NT2/D1 (cell line): ENCODE measurements at places on chromosomes 4 and X.
A peak's percentile ranks its signal among the peaks of the same experiment; 100 is the strongest.

- no peak for DNase-seq
Observed at GRCh38 chr4:85866508-85866907, 391.6 kb downstream of the ARHGAP24 start.

GRCh38 chr4:136277741-136278140 is 1254.6 kb downstream of the PCDH18 start:
- DNase-seq = no peak

GRCh38 chrX:73799888-73800287 is 236.9 kb downstream of the CHIC1 start:
- DNase-seq = no peak

DNA sequence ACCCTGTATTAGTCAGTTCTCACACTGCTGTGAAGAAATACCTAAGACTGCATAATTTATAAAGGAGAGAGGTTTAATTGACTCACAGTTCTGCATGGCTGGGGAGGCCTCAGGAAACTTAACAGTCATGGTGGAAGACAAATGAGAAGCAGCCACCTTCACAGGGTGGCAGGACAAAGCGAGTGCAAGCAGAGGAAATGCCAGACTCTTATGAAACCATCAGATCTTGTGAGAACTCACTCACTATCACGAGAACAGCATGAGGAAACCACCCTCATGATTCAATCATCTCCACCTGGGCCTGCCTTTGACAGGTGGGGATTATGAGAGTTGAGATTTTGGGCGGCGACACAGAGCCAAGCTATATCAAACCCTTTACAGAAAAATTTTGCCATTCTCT is 722.4 kb downstream of the RAB28 start:
- no peak for DNase-seq

- DNase-seq = no peak
Observed at GRCh38 chrX:121975671-121976070, 928.3 kb downstream of the GLUD2 start.

DNA sequence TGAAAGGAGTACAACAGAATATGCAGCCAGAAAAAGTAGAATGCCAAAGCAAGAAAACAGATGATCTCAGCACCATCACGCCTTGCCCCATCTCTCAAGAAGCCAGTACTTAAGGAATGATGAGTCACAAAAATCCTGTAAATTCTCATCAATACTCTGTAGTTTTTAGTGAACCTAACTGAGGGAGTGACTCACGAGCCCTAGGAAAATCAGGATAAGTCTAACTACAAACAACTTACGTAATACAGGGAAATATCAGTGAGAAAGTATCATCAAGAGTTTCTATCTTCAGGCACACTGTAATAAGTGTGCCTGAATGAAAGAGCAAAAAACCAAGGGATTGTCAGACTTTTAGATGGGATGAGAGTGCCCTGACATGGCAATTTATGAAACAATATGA is 644.4 kb downstream of the STPG2 start:
- DNase-seq = no peak

- DNase-seq = no peak
Observed at GRCh38 chr4:135770505-135770904, 1568.9 kb upstream of the PABPC4L start.

DNA sequence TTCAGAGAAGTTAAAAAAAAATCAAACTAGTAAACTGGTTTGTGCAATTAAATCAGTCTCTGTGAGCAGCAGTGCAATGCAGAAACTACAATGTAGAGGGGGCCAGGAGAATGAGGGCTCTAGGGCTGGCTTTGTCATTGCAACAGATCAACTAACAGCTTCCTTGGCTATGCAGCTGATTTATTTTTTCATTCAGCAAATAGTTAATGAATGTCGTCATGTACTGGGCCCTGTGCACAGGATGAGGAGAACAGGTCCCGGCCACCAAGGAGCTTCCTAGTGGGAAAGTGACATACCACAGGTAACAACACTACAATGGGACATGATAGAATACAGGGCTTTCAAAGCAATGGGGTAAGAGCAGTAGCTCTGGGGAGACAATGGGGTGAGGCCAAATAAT is 190.1 kb downstream of the NSUN7 start:
- no peak for DNase-seq

GRCh38 chr4:188911199-188911598 is 772.0 kb downstream of the TRIML1 start:
- DNase-seq = no peak

- DNase-seq = no peak
Observed at GRCh38 chrX:146454363-146454762, 355.2 kb upstream of the CXorf51B start.

DNA sequence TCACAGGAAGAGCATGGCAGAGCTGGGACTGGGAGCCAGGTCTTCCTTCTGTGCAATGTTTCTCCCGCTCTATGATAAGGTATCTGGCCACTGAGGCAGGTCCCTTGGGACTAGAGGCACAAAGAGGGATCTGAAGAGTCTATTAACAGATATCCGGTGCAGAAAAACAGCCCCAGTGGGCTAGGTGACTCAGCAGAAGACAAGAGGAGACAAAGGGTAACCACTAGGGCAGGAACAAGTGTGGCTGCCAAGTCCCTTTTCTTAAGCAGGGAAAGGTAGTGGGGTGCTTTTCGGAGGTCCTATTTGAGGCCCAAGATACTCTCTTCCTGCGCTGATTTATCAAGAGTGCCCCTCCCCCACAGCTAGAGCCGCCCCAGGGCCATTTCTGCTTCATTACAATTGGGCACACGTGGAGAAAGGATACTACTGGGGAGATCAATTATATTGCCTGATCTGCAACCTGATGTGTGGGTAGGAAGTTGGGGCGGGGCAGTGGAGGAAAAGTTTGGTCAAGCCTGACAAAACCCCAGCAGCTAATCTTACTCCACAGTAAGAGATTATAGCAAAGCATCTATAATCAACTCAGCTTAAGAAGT is at the start of gene DGAT2L6:
Gene DGAT2L6 (plus strand): TSS at position 546 of the 596 bp plus-strand sequence. CDS start 100 bp downstream, outside the sequence.
- no peak for DNase-seq

DNA sequence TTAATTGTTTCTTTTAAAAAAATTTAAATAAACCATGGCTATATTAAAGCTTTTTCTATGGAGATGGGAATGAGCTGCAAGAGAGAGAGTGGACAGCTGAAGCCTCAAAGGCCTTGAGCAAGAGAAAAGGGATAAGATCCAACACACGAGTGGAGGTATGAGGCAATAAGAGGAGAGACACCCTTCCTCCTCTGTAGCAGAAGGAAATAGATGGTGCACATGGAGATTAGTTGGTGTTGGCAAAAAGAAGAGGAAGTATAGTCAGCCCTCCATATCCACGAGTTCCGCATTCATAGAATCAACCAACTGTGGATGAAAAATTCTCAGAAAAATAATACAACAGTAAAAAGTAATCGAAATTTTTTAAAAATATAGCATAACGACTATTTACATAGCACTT is 3.2 kb downstream of the CXorf38 start:
- DNase-seq = no peak

GRCh38 chr4:26529479-26529878 is 39.2 kb upstream of the CCKAR start:
- DNase-seq = no peak

DNA sequence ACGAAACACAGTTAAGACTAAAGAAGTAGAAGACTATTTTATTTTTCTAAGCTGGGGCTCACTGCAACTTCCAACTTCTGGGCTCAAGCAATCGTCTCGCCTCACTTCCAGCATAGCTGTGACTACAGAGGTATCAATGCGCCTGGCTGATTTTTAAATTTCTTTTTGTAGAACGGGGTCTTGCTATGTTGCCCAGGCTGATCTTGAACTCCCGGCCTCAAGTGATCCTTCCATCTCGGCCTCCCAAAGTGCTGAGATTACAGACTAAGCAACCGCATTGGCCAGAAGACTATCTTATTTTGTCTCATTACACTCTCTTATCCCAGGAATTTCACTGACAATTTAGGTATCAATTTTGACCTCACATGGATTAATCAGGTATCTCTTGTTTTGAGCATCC is 1.2 kb downstream of the LAMTOR3 start:
- DNase-seq = no peak

DNA sequence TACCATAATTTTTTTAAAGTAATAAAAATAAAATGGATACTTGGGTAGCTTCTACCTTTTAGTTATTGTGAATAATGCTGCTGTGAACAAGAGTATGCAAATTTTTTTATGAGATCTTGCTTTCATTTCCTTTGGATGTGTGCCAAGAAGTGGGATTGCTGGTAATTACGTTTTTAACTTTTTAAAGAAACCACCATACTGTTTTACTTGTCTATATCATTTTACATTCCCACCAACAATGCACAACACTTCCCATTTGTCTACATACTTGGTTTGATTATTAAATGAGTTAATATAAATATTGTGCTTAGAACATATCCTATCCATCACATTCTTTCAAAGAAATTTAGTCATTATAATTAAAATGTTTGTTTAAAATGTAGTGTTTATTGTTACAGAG is 3.9 kb upstream of the SULT1B1 start:
- DNase-seq = no peak

GRCh38 chrX:3191201-3191600 is 149.9 kb downstream of the ARSF start:
- no peak for DNase-seq

- no peak for DNase-seq
Observed at GRCh38 chrX:46703980-46704379, 54.9 kb downstream of the SLC9A7 start.

GRCh38 chr4:101284546-101284945 is 62.8 kb downstream of the PPP3CA start:
- no peak for DNase-seq

DNA sequence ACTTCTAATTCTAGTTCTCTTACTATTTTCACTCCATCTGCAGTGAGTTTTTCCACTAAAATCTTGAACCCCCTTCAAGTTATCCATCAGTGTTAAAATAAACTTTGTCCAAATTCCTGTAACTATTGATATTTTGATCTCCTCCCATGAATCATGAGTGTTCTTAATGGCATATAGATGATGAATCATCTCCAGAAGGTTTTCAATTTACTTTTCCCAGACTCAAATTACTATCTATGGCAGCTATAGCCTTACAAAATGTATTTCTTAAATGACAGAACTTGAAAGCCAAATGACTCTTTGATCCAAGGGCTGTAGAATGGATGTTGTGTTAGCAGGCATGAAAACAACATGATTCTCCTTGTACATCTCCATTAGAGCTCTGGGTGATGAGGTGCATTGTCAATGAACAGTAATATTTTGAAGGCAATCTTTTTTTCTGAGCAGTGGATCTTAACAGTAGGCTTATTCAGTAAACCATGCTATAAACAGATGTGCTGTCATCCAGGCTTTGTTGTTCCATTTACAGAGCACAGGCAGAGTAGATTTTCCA is 16.1 kb upstream of the IQCM start:
- DNase-seq = no peak

- no peak for DNase-seq
Observed at GRCh38 chr4:161442921-161443320, 720.9 kb downstream of the FSTL5 start.

- DNase-seq = no peak
Observed at GRCh38 chrX:111007238-111007637, 88.8 kb upstream of the PAK3 start.

GRCh38 chr4:89492581-89493071 is 185.0 kb upstream of the GPRIN3 start:
- DNase-seq = no peak

- DNase-seq = no peak
Observed at GRCh38 chr4:78661921-78662521, 110.5 kb downstream of the ANXA3 start.

DNA sequence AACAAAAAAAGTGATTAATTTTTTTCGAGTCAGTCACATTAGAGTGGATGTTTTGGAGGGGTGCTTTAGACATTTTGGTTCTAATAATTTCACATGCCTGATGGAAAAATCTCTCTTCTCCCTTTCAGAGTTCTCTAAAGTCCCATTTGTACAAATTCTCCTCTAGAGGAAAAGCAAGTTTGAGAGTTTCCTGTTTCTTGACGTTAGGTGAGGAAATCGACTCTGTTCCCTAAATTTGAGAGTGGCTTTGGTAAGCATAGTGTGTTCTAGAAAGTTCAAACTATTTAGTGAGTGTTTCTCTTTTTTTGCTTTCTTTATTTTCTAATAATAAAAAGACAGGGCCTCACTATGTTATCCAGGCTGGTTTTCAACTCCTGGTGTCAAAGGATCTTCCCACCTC is 1.6 kb upstream of the ATP6AP2 start:
- no peak for DNase-seq

- DNase-seq = no peak
Observed at GRCh38 chr4:28358606-28359005, 1498.0 kb downstream of the STIM2 start.

- DNase-seq = no peak
Observed at GRCh38 chrX:114717921-114718320, 134.0 kb downstream of the HTR2C start.

DNA sequence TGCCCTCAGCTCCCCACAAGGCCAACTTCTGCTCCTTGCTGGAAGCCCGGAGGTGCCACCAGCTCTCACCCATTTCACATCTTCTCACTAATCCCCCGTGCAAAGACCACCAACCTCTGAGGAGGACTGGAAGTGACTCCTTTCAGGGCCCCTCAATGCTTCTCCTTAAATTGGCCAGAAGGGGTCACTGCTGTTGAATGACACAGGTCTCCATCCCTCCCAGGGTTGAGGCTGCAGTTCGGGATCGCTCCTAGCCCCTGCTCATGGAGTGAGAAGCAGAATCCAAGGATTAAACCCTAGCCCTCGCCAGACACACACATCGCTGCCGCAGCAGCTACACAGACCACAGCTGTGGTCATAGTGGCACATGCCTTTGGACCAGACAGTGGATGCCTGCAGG is 279.5 kb upstream of the TAPT1 start:
- peak; percentile 48 for DNase-seq

DNA sequence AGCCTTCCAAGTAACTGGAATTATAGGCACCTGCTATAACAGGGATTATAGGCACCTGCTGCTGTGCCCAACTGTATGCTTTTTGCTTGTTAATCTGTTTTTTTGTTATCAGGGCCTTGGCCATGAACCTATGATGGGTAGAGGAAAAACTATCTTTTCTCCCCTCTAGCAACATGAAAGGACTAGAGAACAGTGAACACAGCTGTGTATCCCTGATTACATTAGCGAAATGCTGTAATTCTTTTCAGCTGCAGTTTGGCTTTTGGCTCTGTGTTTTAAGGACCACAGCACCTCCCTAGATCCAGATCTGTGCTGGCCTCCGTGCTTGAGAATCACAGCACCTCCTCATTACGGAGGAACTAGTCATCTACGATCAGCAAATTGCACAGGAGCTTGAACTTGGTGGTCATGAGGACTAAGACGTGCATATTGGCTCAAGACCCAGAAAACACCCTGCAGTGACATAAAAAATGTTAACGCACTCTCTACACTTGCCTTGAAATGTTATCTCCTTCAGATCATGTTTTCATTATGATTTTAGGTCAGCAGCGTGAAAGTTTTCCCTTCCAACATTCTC is 57.7 kb upstream of the S100G start:
- no peak for DNase-seq

DNA sequence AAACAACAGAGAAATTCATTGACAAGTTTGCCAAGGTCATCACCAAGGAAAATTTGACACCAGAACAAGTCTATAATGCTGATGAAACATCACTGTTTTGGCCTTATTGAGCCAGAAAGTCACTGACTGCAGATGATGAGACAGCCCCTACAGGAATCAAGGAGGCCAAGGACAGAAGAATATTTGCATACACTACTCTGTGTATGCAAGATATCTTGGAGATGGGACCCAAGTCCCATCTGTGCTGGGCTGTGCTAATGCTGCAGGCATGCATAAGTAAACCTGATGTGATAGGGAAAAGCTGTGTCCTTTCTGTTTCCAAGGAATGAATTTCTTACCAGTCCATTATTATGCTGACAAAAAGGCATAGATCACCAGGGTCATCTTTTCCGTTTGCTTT is 126.8 kb downstream of the PAPSS1 start:
- no peak for DNase-seq
